ENCODE measurements at places on chromosomes 13 and 19. TPM values are rescaled to one million over a fixed set of nuclear protein-coding genes. Genes with fewer than 3 reads are reported as not detected.

Gene ZNF628
- polyA plus RNA-seq = 4.0 TPM

Gene CCL25
- polyA plus RNA-seq = not detected

Gene SPRY2
- polyA plus RNA-seq = 64.0 TPM

Gene FGF22
- polyA plus RNA-seq = 0.68 TPM

Gene RNF113B
- not detected for polyA plus RNA-seq

Gene LRRC8E
- 4.1 TPM for polyA plus RNA-seq

Gene CYP4F3
- 0.06 TPM for polyA plus RNA-seq

Gene PDX1
- 6.6 TPM for polyA plus RNA-seq

Gene C19orf67
- polyA plus RNA-seq = not detected

Gene IZUMO2
- polyA plus RNA-seq = not detected

Gene SYDE1
- 17.7 TPM for polyA plus RNA-seq

Gene AP2S1
- 151 TPM for polyA plus RNA-seq

Gene ADGRE3
- polyA plus RNA-seq = not detected

Gene MED26
- polyA plus RNA-seq = 3.4 TPM

Gene CGB2
- not detected for polyA plus RNA-seq

Gene UGGT2
- polyA plus RNA-seq = 9.7 TPM

Gene IGSF23
- not detected for polyA plus RNA-seq

Gene VSTM2B
- not detected for polyA plus RNA-seq

Gene SHANK1
- 0.33 TPM for polyA plus RNA-seq

Gene SIGLEC5
- not detected for polyA plus RNA-seq

Gene ZNF525
- polyA plus RNA-seq = 3.9 TPM

Gene PSG2
- polyA plus RNA-seq = not detected

Gene FAM98C
- polyA plus RNA-seq = 24.8 TPM

Gene SULT2B1
- 0.45 TPM for polyA plus RNA-seq

Gene NCR1
- 0.16 TPM for polyA plus RNA-seq

Gene NLRP7
- polyA plus RNA-seq = not detected

Gene RTBDN
- polyA plus RNA-seq = 0.46 TPM

Gene CRYL1
- polyA plus RNA-seq = 22.9 TPM

Gene KCNN4
- polyA plus RNA-seq = 3.4 TPM

Gene STRN4
- polyA plus RNA-seq = 59.2 TPM

Gene DCT
- 0.24 TPM for polyA plus RNA-seq

Gene ZNF728
- polyA plus RNA-seq = 0.15 TPM

Gene ADGRE1
- 0.13 TPM for polyA plus RNA-seq

Gene DHRS12
- 21.9 TPM for polyA plus RNA-seq

Gene MTUS2
- 0.03 TPM for polyA plus RNA-seq

Gene SCAF1
- 12.7 TPM for polyA plus RNA-seq

Gene GRIK5
- polyA plus RNA-seq = 1.2 TPM

Gene CILP2
- 0.49 TPM for polyA plus RNA-seq

All from adipose tissue (tissue), 3 donors.